Stromal cell of bone marrow (primary cell): ENCODE measurements at places on chromosomes 16 and 17.
A peak's percentile ranks its signal among the peaks of the same experiment; 100 is the strongest.

DNA sequence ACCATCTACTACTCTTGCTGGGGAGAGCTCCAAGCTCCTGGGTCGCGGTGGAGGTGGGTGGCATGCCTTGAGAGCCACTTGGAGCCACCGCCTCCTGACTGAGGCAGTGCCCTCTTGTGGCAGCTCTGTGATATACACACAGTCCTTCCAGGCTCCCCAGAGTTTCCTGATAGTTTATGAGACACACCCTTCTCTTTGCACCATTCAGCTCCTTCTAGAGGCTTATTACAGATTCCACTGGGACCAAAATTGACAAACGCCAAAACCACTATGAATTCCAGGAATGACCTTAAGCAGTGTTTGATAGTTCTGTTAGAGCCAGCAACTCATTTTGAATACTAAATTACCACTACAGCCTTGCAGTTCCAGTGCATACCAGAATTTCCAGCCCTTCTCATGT lies 170.1 kb upstream of the CDH13 start:
- DNase-seq: peak; percentile 36

DNA sequence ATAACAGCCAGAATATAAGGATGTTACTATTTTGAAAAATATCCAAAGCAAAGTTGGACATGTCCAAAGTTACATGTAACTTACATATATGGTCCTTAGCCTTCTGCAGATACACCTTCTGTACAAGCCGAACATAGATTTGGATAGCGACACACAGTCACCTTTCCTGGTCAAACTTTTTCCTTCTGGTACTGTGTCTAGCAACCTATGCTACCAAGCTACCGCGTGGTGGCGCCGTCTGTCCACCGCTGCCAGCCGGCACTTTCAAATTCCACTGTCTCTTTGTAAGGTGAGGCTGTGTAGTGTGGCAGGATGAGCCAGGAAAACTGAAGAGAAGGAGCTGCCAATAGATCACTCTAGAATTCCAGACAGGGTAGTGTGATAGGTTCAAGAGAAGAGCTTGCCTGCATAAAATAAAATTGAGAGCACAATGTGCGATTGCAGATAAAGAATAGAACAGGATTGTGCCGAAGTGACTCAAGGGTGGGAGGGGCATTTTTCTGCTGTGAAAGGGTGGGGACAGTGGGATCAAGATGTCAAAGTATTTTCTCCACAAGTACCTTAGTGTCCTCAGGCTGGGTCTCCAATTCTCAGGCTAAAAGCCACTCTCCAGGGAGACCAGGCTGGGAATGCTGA lies 366.9 kb downstream of the SLC39A11 start:
- DNase-seq: no peak

DNA sequence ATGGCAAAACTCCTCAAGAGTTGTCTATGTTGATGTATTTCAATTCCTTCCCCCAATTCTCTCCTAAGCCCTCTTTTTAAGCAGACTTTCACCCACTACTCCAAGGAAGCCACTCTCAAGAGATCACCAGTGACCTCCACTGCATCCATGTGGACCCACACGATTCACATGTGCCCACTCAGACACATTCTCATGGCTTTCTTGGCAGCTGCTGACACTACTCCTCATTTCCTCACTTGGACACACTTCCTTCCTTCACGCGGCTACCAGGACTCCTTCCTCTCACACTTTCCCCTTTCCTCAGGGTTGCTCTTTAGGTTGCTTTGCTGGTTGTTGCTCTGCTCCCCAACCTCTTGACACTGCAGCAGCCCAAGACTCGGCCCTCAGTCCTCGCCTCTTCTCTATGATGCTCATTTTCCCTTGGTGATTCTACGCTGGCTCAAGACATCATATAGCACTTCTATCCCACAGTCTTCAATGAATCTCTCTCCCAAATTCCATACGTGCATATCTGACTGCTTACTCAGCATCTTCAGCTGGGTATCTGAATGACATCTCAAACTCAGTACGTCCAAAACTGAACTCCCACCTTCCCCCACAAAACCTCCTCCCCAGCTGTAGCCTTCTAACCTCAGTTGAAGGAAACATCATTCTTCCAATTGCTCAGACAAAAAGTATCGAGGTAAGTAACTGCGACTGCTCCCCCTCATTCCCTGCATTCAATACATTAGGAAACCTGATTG lies 28.2 kb downstream of the HELZ start:
- DNase-seq: no peak

DNA sequence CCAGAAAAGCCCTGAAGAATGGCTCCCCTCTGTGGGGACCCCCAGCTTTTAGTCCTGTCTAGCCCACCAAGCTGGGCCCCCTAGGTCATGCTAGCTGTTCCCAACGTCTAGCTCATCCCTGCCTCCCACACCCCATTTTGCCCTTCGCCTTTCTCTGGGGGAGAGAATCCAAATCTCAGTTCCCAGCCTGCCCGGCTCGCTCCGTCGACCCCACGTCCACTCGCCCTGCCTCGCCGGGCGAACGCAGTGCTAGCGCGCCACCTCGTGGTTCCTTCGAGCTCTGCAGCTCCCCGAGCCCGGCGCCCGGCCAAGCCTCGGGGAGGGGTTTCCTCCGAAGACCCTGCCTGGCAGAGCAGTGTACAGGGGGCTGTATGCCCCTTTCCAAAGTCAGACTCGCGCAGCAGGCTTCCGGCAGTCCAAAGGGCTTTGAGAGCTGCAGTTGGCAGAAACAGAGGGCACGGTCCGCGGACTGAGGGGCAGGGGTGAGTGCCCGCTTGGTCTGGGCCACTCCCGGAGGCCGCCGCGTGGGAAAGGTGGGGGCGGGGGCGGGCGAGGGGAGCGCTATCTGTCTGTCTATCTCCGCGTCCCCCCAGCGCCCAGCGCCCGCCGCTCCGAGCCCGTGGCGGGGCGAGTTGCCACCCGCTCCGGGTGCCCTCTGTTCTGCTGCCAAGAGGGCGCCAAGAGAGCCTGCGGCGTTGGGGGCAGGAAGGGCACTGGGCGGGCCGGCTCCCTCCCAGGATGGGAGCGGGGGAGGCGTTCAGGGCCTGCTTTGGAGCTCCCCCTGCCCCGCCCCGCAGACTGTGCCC lies 1.7 kb upstream of the DLX3 start:
- DNase-seq: no peak

DNA sequence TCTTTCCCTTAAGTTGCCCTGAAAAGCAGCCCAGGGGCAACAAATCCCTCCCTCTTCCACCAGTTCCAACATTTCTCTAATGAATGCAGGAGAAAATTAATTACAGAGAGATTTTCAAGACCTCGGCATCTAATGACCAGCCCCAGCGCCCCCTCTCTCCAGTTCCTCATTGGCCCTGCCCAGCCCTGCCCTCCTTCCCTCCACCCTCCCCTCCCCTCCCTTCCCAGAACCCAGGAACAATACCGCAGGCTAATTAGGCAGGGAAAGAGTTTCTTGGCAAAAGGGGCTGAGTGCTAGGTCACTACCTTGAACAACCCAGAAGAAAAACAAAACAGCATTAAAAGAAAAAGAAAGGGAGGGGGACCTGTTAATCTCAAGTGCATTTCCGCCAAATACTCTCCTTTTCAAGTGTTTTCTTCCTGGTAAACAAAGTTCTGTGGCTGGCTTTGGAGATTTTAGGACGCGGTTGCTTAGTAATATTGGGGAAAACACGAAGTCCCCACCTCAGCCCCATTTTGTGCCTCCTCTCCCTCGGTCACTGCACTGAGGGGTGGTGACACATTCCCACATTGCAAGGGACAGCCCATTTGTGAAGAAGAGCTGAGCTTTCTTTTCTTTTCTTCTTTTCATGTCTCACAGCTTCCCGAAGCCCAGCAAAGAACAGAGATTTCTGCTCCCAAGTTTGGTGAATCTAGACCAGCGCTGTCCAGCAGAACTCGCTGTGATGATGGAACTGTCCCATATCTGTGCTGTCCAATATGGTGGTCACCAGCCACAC lies 215.4 kb downstream of the SOX9 start:
- no peak for DNase-seq

- DNase-seq: no peak
Observed at GRCh38 chr16:80097098-80097497, 443.7 kb upstream of the DYNLRB2 start.

GRCh38 chr17:4579678-4580077 lies 4.7 kb upstream of the SMTNL2 start:
- no peak for DNase-seq

DNA sequence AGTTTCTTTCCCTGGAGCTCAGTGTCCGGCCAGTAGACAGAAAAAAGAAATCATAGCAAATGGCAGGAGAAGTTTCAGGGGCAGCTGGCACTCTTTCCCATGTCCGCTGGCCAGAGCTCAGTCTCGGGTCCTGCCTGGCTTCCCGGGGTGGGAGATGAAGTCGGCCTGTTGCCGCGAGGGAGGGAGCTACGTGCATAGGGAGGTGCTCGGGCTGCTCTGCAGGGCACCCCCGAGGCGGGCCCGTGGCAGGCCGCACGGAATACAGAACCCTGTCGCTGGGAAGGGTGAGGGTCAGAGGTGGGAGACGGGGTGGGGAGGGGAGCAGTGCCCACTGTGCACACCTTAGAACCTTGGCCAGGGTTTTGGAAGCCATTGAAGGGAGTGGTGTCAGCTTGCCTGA lies 78.3 kb upstream of the FOXF1 start:
- DNase-seq: no peak

DNA sequence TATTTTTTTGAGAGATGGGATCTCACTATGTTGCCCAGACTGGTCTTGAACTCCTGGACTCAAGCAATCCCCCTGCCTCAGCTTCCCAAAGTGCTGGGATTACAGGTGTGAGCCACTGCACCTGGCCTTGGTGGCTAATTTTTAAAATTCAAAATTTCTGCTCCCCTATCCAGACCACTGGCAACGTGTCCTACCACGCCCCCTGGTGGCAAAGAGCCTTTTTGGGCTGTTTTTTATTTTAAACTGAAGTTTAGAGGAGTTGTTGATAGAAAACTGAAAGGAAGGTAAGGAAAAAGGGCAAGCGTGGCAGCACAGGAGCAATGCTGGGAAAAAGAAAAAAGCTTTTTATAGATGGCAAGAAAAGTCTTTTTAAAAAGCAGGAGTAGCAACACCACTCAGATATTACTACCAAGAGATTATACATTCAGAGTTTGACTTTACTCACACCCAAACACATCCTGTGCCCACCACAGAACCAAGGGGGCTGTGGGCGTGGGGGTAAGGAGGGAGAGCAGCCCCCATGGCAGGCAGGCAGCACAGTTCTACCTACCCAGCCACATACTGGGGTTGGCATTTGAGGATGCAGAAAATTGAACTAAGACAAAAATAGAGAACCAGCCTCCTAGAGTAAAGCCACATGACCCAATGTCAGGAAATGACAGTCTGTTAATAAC lies 4.2 kb upstream of the MXRA7 start:
- no peak for DNase-seq

- no peak for DNase-seq
Observed at GRCh38 chr17:41540921-41541625, 13.0 kb upstream of the KRT19 start.

- DNase-seq: no peak
Observed at GRCh38 chr16:87216841-87217275, 100.3 kb downstream of the C16orf95 start.

- peak; percentile 92 for DNase-seq
Observed at GRCh38 chr16:69179328-69180010, 7.5 kb upstream of the SNTB2 start.

- DNase-seq: peak; percentile 17
Observed at GRCh38 chr16:13036600-13036999, 135.2 kb downstream of the SHISA9 start.

- DNase-seq: no peak
Observed at GRCh38 chr17:6995500-6996255, at the start of gene ALOX12. ALOX12 (plus strand) TSS chr17:6996049; CDS start chr17:6996118, 69 bp downstream.

- peak; percentile 76 for DNase-seq
Observed at GRCh38 chr16:2927010-2927646, 15.4 kb downstream of the FLYWCH1 start.

- peak; percentile 26 for DNase-seq
Observed at GRCh38 chr16:54050459-54051210, 236.0 kb downstream of the IRX3 start.

DNA sequence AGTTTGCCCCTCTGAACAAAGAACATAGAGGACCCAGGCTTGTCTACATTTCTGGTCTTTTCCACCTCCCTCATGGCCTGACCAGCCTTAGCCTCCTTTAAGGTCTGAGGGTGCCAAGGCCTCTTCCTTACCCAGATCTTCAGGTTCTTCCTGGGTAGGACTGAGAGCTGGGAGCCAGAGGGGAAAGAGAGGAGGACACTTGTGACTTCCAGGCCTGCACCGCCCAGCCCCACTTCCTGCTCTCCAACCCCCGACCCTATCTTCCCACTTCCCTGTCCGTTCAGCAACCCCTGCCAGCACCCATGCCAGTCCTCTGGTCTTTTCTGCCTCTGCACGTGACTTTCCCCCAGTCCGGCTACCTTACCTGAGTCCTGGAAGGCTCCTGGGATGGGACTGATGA lies 534 bp downstream of the PRSS36 start:
- DNase-seq: no peak

- DNase-seq: peak; percentile 100
Observed at GRCh38 chr16:75305364-75306098, 54.1 kb upstream of the BCAR1 start.

GRCh38 chr17:7959503-7960253 lies 27.7 kb downstream of the CNTROB start:
- no peak for DNase-seq

- no peak for DNase-seq
Observed at GRCh38 chr17:13158494-13159240, 140.8 kb upstream of the ELAC2 start.

DNA sequence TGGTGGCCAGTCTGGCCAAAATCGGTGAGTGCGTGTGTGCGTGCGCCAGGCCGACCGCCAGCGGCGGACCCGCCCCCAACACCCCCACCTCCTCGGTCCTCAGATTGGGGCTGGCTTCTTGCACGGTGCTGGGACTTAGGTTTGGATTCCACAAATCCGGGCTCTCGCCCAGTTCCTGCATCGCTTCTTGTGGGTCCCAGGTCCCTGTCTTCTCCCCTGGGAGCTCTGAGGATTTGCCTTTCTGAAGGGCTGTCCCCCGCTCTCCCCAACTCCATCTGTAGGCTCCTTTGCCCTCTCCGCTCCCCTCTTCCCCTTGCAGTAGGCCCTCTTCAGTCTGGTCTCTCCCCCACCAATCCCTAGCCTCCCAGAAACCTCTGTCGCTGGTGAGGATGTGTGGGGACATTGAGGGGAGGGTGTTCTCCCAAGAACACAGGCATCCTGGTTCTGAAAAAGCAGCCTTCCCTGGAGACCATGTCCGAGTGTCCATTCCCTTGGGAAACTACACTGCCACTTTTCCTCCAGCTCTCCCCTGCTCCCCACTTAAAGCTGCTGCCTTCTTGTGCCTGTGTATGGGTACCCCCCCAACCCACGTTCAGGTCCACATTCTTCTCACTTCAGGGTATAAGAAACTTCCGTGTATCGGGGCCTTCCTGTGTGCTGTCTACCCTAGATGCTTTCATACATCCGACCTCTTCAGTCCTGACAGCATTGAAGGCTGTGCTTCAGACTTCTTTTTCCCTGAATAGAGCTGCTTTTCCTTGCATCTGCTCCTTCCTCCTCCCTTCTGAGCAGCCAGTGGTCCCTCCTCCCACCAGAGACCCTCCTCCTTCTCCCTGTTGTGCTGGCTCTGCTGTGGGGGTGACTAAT lies 632 bp downstream of the SLC9A5 start:
- no peak for DNase-seq
